ENCODE measurements at places on chromosomes 2 and 18.

GRCh38 chr2:88897715-88898114 lies 206.2 kb downstream of the RPIA start:
- no peak for DNase-seq

GRCh38 chr2:62586981-62587380 lies 81.0 kb upstream of the TMEM17 start:
- no peak for DNase-seq

DNA sequence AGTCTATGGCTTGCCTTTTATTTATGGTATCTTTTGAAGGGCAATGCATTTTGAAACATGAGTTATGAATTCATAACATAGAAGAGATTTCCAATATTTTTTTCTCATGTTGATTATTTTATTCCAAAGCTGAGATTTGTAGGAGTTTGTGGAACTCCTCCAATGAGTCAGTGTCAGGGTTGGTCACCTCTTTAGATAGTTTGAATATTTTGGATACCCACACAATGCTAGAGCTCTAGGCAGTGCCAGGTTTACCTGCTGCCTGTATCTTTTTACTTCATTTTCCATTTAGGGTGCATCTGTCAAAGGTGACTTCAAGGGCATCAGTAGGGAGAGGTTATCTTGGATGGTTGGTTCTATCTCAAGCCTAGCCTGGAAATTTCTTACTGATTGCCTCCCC lies 152.7 kb downstream of the CERS6 start:
- DNase-seq: no peak

- no peak for DNase-seq
Observed at GRCh38 chr2:74696829-74697228, 42.8 kb downstream of the SEMA4F start.

GRCh38 chr2:20042531-20042930 lies 8.9 kb downstream of the LAPTM4A start:
- no peak for DNase-seq

GRCh38 chr2:201407265-201407664 lies 44.0 kb downstream of the TRAK2 start:
- no peak for DNase-seq

GRCh38 chr2:239689410-239689809 lies 288.6 kb upstream of the HDAC4 start:
- DNase-seq: no peak

DNA sequence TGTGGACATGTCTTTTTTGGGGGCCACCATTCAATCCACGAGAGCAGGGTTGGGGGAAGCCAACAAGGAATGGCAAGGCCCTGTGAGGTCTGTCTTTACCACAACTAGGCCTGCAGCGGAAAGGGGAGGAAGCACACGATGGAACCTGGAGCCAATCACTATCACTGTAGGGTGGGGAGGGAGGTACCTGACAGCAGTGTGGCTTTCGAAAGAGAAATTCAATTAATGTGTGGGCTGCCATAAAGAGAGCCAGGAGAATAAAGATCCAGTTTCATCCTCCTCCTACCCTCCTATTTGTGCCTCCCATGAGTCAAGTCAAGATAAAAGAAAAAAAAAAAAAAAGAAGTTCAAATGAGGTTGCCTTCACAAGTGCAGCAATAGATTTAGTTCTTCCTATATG lies 18.9 kb upstream of the RBMS1 start:
- no peak for DNase-seq

DNA sequence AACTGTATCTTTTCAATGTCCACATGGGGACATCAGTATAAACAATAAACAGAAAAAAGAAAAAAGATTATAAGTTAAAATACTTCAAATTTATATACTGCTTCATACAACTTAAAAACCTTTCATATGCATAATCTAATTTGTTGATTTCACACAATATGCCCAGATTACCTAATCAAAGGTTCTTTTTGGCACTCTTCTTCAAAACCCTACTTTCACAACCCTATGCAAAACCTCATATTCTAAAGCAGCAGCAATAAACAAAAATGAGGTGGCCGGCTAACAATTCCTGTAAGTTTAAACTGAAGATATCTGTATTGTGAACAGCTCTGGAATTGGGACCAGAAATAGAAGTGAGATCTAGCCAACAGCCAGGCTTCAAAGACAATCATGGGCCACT lies 28.6 kb downstream of the STK17B start:
- no peak for DNase-seq

GRCh38 chr2:3643371-3644245 lies 14.4 kb upstream of the ALLC start:
- no peak for DNase-seq

DNA sequence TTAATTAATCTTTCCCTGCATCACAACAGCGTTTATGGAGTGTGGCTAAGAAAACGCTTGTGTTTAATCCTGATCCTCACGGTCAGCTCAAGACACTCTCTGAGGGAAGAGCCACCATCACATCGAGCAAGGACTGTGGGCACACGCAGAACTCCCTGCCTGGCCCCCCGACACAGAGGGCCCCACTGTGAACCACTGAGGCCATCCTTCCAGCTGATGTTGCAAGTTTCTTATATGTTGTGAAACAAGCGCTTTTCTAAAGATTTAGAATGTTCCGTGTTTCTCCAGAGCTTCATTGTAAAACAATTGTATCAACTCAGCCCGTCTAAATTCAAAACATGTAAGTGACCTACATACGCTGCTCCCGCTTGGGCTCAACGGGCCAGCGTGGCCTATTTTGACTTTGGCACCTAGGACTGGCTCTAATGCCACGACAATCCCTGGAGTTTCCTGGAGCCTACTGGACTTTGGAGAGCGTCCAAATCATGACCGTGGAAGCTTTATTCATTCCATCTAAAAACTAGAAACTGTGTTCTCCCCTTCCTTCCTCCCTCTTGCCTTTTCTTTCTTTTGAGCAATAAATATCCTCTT lies 34.9 kb downstream of the SERPINE2 start:
- no peak for DNase-seq

GRCh38 chr2:216151313-216152025 lies 42.3 kb downstream of the XRCC5 start:
- no peak for DNase-seq

- no peak for DNase-seq
Observed at GRCh38 chr2:109423556-109424359, 190.0 kb downstream of the SEPTIN10 start.

DNA sequence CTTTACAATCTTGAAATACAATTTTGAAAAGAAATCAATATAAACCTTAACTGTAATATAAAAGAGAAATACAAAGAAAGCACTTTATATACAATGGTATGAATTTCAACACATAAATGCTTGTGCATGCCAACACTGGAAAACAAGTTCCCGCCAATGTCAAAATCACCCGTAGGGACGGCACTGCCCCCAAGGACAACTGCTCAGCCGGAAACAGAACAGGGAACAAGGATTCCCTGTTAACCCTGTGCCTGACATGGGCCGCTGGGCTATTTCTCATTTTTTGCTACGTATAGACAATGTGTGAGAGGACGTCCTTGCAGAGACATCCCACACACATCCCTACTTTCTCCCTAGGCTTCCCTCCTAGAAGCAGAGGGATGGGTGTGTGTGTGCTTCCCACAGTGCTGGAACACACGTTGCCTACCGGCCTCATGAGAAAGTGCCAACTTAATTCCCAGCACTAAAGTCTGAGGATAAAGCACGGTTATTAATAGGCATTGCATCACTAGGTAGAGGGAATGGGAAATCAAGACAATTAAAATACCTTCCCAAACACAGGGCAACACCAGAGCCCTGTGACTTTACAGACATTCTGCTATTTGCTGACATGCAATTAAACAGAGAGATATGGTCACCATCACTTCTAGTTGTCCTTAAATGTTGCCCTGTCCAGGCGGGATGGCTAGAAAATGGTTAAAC lies 14.4 kb downstream of the AFG3L2 start:
- no peak for DNase-seq

GRCh38 chr2:39448169-39448502 lies 11.1 kb upstream of the MAP4K3 start:
- no peak for DNase-seq

GRCh38 chr2:120344214-120344975 lies 1.5 kb upstream of the INHBB start:
- DNase-seq: no peak

DNA sequence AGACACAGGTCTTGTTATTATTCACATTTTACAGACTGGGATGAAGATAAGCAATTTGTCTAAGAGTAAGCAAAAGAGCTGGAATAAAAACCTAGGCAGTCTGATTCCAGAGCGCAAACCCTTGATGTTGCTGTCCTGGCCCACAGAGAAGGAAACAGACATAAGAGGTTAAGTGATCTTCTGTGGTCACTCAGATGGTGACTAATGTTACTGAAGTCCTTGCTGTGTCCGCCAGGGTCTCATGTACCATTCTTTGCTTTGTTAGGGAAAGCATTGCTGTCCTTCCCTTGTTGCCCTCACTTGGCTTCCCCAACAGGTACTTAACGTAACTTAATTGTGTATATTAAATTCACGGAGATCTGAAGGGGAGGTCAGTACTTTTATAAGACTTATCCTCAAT lies 14.9 kb upstream of the FAP start:
- DNase-seq: no peak

DNA sequence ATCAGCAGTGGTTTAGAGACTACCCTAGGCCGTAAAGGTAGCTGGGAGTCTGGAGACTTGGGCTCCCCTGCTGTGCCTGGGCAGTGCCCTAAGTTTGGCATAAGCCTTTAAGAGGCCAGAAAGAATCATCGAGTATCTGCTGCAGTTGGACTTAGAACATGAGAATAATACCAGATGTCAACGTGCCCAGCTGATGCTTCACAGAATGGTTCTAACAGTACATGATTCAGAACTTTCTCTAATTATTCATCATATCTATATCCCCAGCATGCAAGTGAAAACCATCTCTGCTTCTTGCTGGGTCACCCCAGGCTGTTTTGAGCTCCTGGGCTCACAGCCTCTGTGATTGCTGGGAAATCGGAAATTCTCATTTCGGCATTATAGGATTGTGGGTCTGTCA lies 118.1 kb downstream of the NCK2 start:
- DNase-seq: no peak
